WERI-Rb-1 (cell line): ENCODE measurements at places on chromosomes 3 and 15.

DNA sequence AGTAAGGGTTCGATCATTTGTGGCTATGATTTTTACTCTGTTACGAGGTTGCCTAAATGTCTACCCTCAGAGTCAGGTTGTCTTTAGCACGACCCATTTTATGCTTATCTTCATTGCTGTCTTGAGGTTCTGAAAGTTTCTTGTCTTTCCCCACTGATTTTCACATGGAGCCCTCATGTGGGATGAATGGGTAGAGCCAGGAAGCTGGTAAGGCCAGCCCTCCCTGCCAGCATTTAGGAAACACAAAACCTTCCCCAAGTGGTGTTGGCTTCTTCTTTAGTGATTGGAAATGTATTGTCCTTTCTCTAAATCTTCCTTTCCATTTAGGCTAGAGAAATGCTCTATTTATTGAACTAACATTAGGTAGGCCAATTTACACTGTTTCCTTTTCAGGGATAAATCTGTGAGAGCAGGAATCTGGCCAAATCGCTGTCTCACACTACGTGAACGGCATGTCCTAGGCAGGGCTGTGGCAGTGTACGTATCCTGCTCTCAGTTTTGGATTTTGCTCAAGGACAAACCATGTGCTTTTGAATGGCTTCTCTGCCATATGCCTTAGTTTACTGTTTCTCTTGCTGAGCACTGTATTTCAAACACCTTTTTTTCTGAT, 43.7 kb downstream of the MYZAP start:
- no peak for DNase-seq

GRCh38 chr15:92158426-92158825, 235.3 kb upstream of the ST8SIA2 start:
- no peak for DNase-seq

- DNase-seq = no peak
These were observed 27.0 kb upstream of the KCTD6 start for GRCh38 chr3:58464866-58465265.

DNA sequence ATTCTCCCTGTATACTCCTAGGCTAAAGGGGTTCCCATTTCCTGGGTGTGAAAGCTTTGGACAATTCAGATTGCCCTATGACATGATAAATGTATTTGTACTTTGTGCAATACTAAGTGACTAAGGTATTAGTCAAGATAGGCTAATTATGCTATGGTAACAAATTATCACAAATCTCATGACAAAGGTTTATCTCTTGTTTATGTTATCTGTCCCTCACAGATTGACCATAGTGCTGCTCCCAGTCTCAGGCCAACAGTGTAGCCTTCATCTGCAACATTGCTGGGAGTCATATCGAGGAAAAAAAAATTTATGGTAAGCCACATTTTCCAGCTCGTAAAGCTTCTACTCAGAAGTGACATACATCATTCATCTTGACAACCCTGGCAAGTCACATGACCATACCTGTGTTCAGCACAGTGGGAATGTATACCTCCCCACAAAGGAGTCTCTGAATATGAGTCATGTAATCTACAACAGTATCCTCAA, 346.2 kb downstream of the IGSF11 start:
- no peak for DNase-seq

DNA sequence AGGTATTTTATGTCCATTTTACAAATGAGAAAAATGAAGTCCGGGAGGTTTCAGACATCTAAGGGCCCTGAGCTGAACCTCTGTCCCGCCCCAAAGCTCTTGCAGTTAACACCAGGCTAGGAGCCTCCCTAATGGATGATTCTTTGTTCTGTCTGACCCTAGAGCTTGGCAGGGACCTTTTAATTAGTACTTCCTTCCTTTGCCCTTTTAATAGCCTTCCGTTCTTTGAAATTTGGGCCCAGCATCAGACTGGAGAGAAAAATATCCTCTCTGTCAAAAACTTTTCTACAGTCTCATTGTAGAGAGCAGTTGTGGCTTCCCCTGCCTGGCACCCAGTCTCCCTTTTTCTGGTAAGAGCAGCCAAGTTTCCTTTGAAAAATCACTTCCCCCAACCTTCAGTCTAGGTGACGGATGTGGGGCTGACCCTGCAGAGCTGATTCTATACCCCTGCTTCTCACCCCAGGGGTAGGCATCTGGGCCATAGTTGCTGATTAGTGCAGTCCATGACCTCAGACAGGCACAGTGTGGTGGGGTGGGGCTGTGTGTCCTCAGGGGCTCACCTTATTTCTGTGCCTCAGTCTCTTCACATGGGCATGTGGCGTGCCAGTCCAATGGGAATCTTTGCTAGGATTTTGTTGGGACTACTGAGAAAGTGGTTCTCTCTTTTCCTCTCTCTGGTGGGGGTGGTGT, 220.4 kb downstream of the ADAMTS9 start:
- no peak for DNase-seq

- no peak for DNase-seq
These were observed 2.1 kb downstream of the RNF168 start for GRCh38 chr3:196501316-196502044.
